GM18507 (cell line): ENCODE measurements at places on chromosomes 13 and 19.

- no peak for DNase-seq
Measured at GRCh38 chr13:20360041-20360491, 127.9 kb upstream of the GJB6 start.

GRCh38 chr13:67557642-67558241 is 327.6 kb upstream of the PCDH9 start:
- DNase-seq, result no peak

GRCh38 chr19:58274771-58275201 is 4.0 kb upstream of the ZNF8 start:
- DNase-seq, result no peak

DNA sequence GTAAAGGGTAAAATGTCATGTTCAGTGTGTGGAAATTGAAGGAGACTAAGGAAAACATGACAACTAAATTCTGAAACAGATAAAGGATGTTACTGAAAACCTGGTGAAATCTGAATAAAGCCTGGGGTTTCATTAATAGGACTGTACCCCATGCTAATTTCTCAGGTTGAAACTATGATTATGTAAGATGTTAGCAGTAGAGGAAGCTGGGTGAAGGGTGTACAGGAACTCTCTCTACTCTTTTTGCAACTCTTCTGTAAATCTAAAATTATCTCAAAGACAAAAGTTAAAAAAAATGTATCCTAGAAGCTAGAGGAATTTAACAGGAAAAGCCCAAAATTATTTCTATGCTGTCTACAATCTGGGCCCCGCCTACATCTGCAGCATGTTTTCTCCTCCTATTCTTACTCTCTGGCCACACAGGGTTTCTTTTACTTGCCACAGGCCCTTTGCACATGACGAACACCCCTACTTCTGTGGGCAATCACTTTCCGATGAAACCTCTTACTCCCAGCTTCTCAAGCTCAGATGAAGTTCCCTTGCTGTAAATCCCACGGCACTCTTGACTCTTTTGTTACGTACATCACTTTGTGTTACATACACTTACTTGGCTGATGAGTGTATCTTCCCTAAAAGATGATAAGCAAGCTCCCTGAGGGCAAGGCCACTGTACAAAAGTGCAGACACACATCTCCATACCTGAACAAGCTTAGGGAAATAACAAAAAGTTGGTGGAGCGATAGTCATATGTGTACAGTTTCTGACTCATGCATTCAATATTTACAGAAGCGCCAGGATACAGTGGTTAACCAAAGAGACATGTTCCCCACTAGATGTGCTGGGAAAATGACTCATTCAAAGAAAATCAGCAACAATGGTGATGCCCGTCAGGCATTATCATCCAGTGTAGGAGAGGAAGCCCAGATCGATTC is 32.6 kb downstream of the RUBCNL start:
- no peak for DNase-seq

DNA sequence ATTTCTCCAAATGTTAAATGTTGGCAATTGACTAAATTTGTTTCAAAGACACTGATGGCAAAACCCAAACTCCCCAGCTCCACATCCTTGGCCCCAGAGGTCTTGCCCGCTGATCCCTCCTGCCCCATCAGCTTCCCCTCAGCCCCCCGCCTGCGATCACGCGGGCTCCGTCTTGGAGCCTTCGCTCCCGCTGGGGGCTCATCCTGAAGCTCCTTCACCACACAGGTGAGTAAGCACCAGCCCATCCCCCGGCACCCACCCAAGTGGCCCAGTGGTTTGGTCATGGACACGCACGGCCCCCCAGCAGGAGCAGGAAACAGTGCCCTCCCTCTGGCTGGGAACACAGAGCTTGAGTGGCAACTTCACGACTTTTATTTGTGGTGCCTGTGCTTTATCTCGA is 14.9 kb downstream of the EPS8L1 start:
- no peak for DNase-seq

DNA sequence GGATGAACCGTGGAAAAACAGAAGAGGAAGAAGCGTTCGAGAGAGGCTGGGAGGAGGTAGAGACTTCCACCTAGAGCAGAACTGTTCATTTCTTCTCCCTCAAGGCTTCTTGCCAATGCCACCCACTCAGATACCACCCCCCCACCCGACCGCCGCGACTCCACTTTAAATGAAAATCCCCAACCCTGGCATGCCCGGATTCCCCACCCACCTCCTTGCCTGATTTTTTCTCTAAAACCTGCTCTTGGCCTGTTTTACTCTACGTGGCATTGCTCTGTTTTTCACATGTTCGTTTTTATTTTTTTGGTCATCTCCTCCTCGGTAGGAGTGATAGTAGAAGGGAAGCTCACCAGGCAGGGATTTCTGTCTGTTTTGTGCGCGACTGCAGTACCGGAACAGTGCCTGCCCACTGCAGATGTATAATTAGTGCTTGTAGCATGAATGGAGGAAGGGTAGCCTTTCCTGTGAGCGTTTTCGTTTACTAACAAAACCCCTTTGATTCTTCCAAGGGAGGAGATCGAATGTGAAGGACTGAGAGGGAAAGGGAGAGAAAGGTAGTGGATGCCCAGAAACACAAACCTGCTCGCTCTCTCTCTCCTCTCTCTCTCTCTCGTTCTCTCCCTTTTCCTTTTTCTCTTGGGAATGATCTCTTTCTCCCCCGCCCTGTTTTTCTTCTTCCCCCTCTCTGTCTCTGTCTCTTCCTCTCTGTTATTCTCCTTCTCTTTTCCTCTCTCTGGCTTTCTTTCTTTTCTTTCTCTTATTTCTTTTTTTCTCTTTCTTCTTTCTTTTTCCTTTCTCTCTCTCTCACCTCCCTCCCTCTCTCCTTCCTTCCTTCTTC is 2.2 kb downstream of the CD70 start:
- DNase-seq, result no peak

GRCh38 chr13:113167155-113167554 is 8.7 kb downstream of the PROZ start:
- no peak for DNase-seq

DNA sequence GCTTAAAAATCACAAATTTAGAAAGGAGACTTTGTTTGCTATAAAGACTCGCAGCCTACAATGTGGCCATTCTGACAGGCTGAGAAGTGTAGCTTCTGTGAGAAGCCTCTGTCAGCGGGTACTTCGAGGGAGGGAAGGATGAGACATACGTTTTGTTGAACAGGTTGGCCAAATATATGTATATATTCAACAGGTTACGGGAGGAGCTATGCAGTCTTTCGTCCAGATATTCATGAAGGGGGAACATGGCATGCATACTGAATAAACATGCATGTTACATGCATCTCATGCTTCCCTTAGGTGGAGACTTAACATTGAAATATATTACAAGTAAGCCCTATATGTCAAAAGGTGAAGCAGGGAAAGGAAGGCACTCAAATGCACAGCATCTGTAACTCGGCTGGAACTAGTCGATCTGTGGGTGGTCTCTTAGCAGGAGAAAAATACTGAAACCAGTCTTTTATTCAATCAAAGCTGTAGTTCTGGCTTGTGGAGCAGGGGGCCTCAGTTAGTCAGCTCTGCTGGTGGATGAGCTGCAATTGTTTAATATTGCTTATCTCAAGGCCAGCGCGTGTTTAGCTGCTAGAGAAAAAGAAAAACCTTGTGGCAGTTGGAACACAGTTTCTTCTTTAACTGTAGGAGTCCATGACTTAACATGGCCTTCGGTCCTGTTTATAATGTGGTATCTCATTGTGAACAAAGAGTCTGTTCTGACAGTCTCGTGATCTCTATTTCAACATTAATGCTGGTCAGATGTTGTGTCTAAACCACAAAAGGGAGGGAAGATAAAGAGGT is 94.3 kb downstream of the FAM216B start:
- DNase-seq, result no peak

- DNase-seq, result no peak
Measured at GRCh38 chr13:21980049-21980448, 309.2 kb downstream of the FGF9 start.

DNA sequence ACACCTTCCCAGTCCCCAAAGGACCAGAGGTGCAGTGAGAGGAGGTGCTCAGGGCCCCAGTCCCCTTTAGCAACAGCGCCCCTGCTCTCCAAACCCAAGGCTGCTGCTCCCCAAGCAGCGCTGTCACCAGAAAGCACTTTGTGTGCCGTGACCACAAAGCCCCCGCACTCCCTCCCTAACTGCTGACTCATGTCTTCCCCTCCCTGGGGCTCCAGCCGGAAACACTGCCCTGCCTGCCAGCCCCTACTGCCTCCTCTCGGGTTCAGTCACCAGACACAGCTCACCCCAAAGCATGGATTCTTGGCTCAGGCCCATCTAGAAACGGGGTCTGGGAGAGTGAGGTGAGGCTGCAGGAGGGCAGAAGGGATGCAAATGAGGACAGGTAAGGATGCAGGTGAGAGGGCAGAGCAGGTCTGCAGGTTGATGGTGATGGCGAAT is 4.9 kb upstream of the TNFSF14 start:
- DNase-seq, result peak; percentile 75

DNA sequence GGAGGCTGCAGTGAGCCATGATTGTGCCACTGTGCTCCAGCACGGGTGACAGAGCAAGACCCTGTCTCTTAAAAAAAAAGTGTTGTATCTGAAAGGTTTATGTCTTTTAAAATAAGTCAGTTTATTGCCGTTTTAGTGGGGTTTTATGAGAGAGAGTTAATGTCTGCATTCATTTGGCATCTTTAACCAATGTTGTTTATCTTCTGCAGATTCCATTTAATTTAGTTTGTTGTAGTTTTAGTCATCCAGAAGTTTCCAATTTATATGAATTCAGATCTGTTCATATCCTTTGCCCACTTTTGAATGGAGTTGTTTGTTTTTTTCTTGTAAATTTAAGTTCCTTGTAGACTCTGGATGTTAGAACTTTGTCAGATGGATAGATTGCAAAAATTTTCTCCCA is 36.7 kb upstream of the LPAR6 start:
- DNase-seq, result no peak

GRCh38 chr19:7505288-7505681 is 10.6 kb upstream of the ZNF358 start:
- no peak for DNase-seq

GRCh38 chr19:12567951-12568350 is 16.7 kb upstream of the ZNF564 start:
- no peak for DNase-seq

DNA sequence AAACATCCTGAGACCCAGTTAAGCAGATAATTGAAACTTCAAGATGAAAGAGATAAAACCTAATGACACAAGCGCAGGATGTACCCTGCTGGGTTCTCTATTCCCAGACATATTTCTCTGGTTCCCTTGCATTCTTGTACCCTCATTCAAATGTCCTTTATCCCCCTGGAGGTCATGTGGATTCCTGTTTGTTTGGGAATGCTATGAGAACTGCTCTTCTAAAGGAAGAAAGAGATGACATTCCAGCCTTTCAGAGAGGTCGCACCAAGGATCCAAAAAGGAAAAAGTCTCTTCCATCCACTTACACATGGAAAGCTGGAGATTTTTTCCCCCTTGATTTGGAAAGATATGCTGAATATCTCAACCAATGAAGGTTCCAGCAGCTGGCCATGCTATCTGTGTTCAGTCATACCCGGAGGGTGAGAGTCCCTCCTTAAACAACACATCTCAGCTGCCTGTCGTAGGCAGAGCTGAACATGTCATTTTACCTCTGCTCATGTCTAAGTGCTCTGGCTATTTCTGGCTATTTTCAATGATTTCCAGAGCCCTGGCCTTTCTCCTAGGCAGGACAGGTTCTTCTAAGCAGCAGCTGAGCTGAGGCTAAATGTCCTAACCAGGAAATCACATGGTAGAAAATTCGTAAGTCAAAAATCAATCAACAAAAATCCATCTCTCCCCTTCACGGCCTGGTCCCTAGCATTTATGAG is 52.5 kb downstream of the C13orf42 start:
- DNase-seq, result no peak

DNA sequence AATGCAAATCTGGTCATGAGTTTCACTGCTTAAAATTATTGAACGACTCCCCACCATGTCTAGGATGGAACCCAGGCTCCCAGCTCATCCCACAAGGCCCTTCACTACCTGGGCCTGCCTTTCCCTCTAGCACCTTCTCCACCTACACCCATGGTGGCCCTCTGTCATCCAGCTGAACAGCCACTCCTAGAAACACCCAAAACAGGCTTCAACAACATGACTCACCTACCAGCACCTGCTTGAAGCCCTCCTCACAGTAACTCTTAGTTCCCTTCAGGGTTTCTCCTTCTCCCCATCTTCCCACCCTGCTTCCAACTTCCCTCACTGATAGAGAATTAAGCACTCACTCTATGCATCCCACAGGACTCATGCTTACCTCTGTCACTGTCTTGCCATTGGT is 6.6 kb upstream of the IGFL2 start:
- DNase-seq, result no peak

GRCh38 chr13:84873951-84874350 is 925.3 kb downstream of the SLITRK6 start:
- DNase-seq, result no peak

DNA sequence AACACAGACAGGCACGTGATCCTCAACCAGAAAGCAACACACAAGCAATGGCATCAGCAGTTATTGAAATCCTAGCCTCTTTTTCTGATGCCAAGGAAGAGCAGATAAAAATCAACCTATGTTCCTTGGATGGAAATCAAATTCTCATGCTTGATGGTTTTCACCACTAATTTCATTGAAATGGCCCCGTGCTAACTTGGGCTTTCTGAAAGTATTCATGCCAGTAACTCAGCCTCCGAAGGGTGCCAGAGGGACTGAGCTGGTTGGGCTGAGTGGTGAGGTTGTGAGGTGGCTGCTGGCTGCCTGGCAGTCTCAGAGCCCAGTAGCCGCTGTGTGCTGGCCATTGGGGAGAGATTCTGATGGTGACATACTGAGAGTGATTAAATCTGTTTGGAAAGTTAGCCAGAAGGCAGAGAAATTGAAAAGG is 309.3 kb downstream of the DCT start:
- DNase-seq, result no peak

DNA sequence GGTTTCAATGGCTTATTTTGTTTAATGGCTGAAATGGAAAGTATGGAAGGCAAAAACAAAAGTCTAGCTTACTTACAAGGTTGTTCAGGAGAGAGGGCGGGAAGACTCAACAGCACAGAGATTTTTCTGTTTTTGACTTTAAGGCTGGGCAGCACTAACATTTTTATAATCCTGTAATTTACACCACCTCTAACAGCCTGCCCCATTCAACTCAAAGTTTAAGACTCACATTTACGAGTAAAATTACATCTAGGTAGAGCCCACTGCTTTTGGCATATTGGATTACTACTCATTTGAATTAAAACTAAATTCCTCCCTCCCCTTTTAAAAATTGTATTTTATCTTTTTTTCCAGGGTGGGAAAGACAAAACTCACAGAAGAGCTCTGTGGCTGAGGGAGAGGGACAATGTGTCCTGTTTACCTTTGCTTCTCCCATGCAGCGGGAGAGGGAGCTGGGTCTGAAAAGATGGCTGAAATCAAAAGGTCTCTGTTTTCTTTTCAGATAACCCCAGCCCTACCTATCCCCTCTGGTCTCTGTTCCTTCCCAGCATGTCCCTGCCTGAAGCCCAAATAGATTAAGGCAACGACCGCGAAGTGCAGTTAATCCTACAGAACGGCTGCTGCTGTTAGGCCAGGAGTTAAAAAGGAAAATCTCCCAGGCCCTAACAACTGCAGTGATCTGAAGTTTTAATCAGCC is 6.6 kb downstream of the EFNB2 start:
- DNase-seq, result no peak

- DNase-seq, result no peak
Measured at GRCh38 chr13:113865427-113865826, 1.6 kb upstream of the GAS6 start.
